Gastrocnemius medialis (tissue), 4 donors: ENCODE measurements at places on chromosomes 12 and 14. TPM values are rescaled to one million over a fixed set of nuclear protein-coding genes. Genes with fewer than 3 reads are reported as not detected.

GRCh38 chr14:25488961-25489360 lies 439.0 kb upstream of the STXBP6 start:
- no peak overlapping the region for H3K27ac ChIP-seq
- no peak for DNase-seq
- H3K4me3 ChIP-seq: no peak overlapping the region
- no peaks in the 10 kb centered on the region for H3K4me1 ChIP-seq

The LRP1-AS gene
- not detected for total RNA-seq

The RAD51AP1 gene
- total RNA-seq: 0.65 TPM

The A2M gene
- 129 TPM for total RNA-seq

The KRT79 gene
- not detected for total RNA-seq

The DACT1 gene
- total RNA-seq: 3.0 TPM
